ENCODE measurements at places on chromosomes 12 and 14.

GRCh38 chr14:92597906-92598905 lies 84.6 kb downstream of the RIN3 start:
- DNase-seq: no peak

DNA sequence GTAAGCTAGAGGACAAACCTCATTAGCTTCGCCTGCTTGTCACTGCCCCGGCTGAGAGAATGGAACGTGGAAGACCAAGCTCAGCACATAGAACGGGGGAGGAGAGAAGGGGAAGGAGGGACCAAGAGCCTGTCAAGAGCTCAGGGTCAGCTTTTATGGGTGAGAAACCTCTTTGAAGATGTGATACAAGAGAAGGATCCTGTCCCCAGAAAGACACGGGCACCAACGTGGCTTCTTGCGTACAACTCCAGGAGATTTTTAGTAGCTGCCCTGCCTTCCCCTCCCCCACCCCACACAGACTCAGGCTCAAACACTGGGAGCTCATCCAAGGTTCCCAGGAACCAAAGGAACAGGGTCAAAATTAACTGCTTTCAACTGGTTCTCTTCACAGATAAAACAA lies 34.7 kb downstream of the APPL2 start:
- no peak for DNase-seq

GRCh38 chr12:86496595-86496994 lies 240.4 kb upstream of the MGAT4C start:
- DNase-seq: no peak

DNA sequence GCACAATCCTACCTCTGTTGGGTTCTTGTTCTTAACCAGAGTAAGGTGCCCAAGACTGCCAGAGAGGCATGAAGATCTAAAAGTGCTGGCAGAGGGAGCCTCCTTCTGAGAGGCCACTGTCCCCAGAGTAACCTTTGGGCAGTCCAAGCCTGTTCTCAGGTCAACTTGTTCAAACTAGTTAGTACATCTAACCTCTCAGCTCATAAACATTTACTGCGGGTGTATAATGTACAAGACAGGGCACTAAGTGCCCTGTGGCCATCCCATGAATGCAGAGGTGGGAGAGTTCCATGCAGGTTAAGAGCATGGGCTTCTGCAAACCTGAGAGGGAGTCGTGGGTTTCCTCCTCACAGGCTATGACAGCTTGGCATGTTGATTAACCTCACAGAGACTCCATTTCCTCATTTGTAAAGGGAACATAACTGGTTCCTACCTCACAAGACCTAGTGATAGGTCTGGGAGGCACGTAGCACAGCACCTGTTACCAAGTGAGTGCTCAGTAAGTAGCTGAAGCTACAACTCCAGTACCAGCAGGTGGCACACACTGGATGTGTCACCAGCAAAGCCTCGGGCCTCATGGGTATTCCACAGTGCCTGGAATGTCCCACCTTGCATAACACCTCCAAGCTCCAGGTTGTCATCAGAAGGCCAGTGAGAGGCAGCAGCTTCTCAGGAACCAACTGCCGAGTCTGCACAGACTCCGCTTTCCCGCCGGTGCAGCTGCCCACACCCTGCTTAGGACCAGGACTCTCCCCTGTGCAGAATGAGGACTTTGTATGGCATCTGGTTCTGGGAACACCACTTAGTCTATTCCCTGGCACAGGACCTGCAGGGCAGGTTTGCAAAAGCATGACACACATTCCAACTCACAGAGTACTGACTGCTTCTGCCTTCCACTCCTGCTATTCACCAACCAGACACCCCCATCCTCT lies 4.4 kb downstream of the VDR start:
- DNase-seq: no peak

All from CD4-positive, CD25-positive, alpha-beta regulatory T cell (primary cell).